Activated CD4-positive, CD25-positive, alpha-beta regulatory T cell (primary cell): ENCODE measurements at places on chromosomes 5 and 9.

DNA sequence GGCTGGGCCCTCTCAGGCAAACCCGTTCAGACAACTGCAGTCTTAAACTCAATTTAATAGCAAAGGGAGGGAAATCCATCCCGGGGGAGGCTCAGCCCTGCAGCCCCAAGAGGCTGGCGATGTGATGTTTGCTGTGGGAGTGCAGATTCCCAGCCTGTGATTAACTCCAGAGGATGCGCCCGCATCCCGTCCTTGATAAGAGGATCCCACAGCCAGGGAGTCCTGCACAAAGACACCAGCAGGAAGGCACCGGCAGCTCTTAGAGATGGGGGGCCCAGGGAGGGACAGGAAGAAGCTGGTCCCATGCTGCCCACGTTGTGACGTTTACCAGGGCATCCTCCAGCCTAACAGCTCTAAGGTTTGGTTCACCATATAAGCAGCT, 64.7 kb downstream of the MRPL36 start:
- no peak for DNase-seq

DNA sequence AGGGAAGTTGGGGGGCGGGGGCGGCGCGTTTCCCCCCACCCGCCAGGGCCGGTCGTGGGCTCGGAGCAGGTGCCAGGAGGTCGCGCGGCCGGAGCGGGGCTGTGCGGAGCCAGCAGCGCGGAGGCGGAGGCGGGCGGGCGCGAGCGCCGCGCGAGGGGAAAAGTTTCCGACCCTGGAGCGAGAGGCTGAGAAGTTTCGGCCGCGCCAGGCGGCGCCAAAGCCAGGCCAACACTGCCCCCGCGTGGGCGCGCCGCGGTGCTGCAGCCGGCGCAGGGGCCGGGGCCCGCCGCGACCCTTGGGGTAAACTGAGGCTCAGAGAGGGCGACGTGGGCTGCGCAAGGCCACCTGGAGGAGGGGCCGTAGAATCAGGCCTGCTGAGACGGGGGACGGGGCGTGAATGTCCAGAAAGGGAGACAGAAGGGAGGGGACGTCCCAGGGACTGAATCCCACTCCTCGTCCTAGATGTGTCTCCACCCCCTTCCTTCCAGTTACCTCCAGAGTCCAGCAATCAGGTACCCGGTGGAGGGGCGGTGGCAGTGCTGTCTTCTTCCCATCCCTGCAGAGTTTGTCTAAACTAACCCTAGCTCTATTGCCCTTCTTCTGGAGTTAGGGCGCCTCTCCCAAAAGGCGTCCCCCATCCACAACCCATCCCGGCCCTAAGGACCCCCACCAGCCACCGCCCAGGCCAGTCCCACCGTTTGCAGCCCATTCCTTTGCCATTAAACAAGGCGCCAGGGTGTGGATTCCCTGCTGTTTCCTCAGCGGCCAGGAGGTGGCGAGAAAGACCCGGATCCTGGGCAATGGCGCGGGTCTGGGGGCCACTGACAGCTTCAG, 10.2 kb downstream of the C9orf50 start:
- peak; percentile 49 for DNase-seq

GRCh38 chr5:57302643-57303042, 128.8 kb downstream of the GPBP1 start:
- DNase-seq, result no peak

GRCh38 chr5:74579215-74579614, 61.3 kb downstream of the ENC1 start:
- DNase-seq, result no peak

- no peak for DNase-seq
Measured at GRCh38 chr9:105246656-105247173, 2.3 kb downstream of the SLC44A1 start.

- no peak for DNase-seq
Measured at GRCh38 chr5:143543358-143544255, 140.1 kb upstream of the NR3C1 start.

- DNase-seq, result no peak
Measured at GRCh38 chr5:132865668-132866341, 464 bp downstream of the GDF9 start.

DNA sequence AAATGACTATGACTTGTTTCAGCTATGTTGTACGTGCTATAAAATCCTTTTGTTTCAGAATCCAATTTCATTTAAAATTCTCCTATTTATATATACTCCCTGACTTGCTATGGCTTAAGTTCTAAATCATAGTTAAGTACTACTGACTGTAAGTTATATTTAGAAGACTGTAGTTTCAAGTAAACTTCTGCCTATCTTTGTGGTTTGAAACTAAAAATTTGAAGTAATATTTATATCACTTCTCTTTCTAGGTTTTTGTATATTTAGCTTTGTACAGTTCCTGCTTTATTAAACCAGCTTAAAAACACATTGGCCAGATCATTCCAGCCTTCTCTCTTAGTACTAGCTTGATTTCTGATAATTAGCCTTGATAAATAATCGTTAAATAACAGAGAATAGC, 196.3 kb downstream of the MLLT3 start:
- DNase-seq, result no peak

DNA sequence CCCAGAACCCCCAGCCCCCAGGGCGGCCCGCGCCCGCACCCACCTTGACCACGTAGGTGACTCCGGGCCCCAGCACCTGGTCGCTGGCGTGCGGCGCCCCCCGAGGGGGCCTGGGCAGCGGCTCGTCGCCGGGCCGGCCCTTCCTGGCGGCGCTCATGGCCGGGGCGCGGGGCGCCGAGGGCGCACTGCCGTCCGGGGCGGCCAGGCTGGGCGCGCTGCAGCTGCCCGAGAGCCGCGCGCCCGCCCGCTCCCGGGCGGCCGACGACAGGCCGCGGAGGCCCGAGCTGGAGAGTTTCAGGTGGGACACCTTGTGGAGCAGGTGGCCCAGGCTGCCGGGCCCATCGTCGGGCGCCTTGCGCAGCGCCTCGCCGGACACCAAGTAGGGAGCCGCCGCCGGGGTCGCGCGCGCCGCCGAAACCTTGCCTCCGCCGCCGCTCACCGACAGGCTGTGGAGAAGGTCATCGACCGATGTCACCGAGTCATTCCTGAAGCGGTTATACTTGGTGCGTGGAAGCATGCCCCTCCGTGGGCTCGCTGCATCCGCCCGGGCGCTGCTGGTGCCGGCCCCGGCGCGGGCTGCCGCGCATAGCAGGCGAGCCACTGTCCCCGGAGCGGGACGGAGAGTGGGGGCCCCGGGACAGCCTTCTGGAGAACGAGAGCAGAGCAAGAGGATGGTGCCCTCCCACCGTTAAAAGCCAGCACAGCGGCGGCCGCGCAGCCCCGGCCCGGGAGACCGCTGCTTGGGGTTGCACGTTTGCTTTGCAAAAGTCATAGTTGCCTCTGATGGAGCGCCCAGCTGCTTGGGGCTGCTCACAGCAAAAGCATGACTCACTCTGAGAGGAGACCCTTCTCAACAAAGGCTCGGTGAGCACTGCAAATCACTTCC, at the start of gene SHC3:
Gene SHC3 (minus strand): TSS at position 875 of the 886 bp plus-strand sequence. CDS start 358 bp downstream, at position 517.
- no peak for DNase-seq

DNA sequence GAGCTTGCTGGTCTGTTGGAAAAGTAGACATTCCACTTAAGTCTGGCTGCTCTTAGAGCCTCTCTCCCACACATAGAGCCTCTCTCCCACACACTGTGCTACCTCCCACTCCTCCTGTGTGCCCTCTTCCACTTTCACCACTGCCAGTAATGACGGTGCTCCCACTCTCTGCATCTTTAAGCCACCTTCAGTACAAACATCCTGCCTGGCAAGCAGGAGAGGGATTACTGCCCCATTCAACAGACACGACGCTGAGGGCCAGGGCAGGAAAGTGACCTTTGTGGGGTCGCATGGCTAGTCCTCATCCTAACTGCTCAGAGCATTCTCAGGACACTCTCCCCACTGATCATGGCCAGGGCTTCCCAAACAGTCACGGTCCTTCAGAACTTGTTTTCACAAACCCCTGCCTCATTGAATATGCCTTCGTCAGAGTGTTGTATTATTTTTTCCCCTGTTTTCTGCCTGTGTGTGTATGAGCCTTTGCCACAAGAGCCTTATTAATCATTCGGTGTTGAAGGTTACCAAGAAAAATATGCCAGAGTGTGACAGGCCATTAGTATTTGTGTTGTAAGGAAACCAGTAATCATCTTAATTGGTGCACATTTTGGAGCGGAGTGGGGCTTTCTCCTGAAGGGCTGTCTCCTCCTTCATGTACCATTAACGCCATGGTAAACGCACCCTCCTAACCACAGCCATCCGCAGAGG, 87.1 kb upstream of the SAP30L start:
- DNase-seq, result no peak

DNA sequence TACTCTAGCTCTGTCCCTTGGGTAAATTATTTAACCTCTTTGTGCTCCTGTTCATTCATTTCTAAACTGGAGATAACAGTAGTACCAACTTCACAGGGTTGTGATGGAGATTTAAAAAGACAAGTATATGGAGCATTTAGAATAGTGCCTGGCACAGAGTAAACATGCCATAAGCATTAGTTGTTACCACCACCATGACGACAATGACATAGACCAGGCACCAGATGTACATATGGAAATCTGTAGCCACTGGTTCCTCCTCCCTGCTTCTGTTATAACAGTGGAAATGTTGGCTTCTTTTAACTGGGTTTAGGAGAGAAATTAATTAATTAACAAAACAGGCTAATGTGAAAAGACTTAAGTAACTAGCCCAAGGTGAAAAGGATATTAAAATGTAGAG, 217.5 kb downstream of the DENND1A start:
- DNase-seq, result no peak

DNA sequence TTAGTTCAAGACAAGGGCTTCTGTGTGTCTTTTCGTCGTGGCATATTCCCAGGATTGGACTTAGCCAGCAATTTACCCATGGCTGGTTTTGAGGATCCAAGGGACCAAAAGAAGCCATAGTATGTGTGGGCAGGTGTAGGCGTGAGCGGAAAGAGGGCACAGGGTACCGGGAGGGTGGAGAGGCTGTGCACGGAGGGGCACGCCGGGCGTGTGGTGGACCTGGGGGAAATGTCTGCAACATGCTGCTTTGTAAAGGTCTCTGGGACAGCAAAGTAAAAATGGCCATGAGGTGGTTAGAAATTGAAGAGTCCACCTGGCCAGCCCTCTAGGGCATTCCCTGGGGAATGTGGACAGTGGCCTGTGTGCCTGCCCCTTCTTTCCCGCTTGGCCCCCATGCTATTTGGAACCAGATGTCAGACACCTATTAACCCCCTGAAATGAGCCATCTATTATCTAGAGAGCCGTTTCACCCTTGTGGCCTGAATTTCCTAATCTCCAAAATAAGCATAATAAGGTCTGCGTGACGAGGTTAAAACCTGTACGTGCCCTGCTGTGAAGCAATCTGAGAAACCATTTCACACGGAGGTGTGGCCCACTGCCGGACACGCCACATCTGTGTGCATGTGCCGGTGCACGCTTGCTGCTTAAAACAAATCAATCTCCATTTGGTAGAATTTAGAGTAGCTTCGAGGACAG, 5.1 kb downstream of the FLT4 start:
- no peak for DNase-seq

- no peak for DNase-seq
Measured at GRCh38 chr9:33907347-33907746, 90.4 kb downstream of the UBE2R2 start.

DNA sequence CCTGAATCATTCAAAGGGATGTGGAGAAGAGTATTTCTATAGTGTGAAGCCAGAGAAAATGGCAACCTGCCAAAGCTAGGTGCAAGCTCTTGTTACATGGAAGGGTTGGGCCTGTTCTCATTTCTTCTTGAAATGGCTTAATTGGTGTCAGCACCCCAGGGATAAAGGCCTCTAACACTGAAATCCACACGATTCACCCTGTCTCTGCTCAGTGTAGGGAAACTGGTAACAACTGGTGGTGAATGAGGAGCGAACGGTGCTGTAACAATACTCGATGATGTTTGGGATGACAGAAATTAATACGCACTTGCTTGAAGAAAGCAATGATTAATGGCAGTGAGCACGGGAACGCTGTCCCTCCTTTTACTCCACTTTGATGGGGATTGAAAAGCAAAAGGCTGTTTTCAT, 16.2 kb downstream of the PBX3 start:
- DNase-seq, result no peak

GRCh38 chr9:121568343-121569265, 69.0 kb upstream of the GGTA1 start:
- no peak for DNase-seq

GRCh38 chr5:143059355-143059754, 289.2 kb downstream of the ARHGAP26 start:
- DNase-seq, result no peak

- no peak for DNase-seq
Measured at GRCh38 chr9:135566552-135566951, 5.0 kb downstream of the PAEP start.

DNA sequence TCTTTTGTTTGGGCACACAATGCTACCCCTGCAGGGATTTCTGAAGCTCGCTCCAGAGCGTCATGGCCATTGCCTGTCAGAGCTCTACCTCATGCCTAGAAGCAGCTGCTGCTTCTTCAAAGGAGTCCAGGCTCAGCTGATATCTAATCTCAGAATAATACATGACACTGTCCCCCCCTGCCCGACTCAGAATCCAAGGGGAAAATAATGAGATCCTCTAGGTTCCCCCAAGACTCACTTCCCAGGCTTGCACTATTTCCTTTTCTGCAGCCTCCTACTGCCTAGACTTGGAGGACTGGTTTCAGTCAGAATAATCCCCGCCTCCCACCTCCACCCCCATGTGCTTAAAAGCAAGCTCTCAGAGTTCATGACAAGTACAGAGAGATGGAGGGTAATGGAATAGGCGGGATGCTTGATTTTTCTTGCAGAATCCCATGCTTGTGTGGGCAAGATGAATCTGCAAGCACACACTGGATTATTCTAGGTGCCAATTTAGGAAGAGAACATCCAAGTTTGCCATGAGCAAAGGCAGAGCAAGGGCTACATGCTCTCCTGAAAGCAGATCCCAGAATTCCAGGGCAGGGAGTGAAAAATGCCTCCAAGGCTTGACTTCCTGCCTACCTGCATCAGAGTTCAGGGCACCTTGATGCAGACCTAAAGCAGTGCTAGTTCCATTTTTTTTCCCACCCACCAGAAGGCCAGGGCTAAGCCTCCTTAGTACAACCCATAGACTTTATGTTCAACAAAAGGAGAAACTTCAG, 97.4 kb upstream of the IFNK start:
- no peak for DNase-seq

GRCh38 chr5:136626531-136626930, 261.2 kb upstream of the TRPC7 start:
- DNase-seq, result no peak

DNA sequence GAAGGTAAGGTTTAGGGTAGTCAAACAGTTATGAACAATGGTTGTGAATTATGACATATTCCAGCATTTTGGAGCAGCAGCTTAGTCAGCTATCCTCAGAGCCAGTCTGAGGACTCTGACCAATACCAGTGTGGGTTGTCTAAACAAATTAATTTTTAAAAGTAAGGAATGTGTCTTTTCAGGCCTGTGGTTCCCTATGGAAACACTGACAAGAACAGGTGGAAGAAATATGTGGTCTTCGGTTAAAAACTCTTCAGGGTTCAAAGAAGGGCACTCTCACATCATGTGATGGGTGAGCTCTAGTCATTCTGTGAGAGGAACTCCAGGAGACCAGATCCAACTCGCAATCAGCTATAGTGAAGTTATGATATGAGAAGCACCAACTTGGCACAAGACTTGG, 33.5 kb upstream of the ALDOB start:
- no peak for DNase-seq
